ENCODE measurements at places on chromosomes 2 and 18. TPM values are rescaled to one million over a fixed set of nuclear protein-coding genes. Genes with fewer than 3 reads are reported as not detected.

The HOXD13 gene
- not detected for polyA plus RNA-seq

The SLC14A1 gene
- 0.67 TPM for polyA plus RNA-seq

The FZD7 gene
- not detected for polyA plus RNA-seq

The PRKAG3 gene
- not detected for polyA plus RNA-seq

The DUSP19 gene
- not detected for polyA plus RNA-seq

The EPB41L3 gene
- 109 TPM for polyA plus RNA-seq

The CDK15 gene
- polyA plus RNA-seq, result 1.4 TPM

- no peak for DNase-seq
Observed at GRCh38 chr2:219645631-219646527, 18.4 kb downstream of the SLC4A3 start.

- DNase-seq, result no peak
Observed at GRCh38 chr2:8154270-8154669, 527.6 kb upstream of the ID2 start.

GRCh38 chr2:65130664-65131175 is 814 bp upstream of the RAB1A start:
- DNase-seq, result peak; percentile 74

GRCh38 chr2:217611626-217612127 is 391.1 kb downstream of the TNS1 start:
- no peak for DNase-seq

GRCh38 chr2:239553376-239554000 is 152.7 kb upstream of the HDAC4 start:
- DNase-seq, result no peak

- DNase-seq, result no peak
Observed at GRCh38 chr2:184326066-184326465, 272.3 kb upstream of the ZNF804A start.

- peak; percentile 30 for DNase-seq
Observed at GRCh38 chr2:223283771-223284170, 231.8 kb downstream of the KCNE4 start.

DNA sequence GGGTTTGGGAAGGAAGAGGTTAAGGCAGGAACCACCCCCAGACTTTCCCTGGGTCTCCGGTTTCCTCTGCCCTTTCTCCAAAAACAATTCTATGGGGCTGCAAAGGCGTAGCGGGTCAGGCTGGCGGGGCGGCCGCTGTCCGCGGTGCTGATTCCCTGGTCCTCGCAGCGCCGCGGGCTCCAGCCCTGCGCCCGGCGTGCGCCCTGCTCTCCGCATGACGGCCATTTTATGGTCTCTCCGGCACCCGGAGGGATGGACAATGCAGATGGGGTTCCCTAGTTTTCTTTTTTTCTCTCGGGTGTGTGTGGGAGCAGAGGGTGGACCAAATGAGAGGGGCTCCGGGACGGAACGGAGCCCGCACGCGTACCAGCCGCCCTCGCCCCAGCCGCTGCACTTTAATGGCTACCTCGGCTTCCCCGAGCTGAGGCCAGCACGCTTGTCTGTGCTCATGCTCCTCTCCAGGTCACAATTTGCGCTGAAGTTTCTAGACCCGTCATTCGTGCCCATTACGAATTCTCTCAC is 1.6 kb downstream of the ST8SIA3 start:
- DNase-seq, result peak; percentile 43

- DNase-seq, result peak; percentile 44
Observed at GRCh38 chr2:198127627-198128026, 323.2 kb downstream of the PLCL1 start.

DNA sequence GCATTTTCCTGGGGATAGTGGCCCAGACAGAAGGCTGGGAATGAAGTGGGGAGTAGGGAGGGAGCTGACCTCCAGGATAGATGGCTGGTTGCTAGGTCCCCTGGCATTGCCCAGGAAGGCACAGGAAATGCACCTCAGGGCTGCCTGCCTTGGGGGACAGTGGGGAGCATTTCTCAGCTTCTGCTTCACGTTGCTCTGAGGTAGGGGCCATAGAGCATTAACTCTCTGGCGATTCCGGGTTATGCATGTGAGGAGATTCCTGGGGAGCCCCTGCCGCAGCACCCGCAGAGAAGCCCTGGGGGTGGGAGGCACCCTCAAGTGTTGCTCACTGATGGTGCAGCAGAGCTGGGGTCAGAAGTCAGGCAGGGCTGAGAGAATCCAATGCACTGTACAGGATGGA is 256.5 kb downstream of the CYP26B1 start:
- DNase-seq, result no peak

GRCh38 chr2:2324119-2324518 is 7.0 kb downstream of the MYT1L start:
- no peak for DNase-seq

- DNase-seq, result peak; percentile 75
Observed at GRCh38 chr18:59612381-59612780, 84.8 kb downstream of the CCBE1 start.

DNA sequence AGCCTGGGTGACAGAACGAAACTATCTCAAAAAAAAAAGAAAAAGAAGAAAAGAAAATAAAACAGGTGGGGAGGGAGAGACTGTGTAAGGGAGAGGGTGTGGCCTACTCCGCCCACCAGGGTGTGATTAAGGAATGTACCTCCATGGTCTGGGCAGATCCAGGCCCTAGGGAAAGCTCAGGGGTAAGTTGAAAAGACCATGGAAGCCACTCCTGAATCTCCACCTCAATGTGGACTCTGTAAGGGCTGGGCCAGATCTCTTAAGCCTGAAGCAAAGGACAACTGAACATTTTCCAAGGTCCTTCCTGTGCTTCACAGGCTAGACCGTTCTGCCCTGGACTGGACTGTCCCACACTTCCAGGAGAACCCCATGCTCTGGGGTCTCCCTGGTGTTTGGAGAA is 9.7 kb upstream of the ATG16L1 start:
- DNase-seq, result no peak

GRCh38 chr2:207276248-207276647 is 110.5 kb upstream of the KLF7 start:
- no peak for DNase-seq

GRCh38 chr18:7105268-7105667 is 12.3 kb downstream of the LAMA1 start:
- DNase-seq, result no peak

GRCh38 chr2:128308889-128309279 is 9.8 kb downstream of the HS6ST1 start:
- DNase-seq, result no peak

GRCh38 chr2:96112501-96113366 is 3.6 kb downstream of the ADRA2B start:
- DNase-seq, result no peak
